ENCODE measurements at places on chromosomes 11 and 22.
A peak's percentile ranks its signal among the peaks of the same experiment; 100 is the strongest.

DNA sequence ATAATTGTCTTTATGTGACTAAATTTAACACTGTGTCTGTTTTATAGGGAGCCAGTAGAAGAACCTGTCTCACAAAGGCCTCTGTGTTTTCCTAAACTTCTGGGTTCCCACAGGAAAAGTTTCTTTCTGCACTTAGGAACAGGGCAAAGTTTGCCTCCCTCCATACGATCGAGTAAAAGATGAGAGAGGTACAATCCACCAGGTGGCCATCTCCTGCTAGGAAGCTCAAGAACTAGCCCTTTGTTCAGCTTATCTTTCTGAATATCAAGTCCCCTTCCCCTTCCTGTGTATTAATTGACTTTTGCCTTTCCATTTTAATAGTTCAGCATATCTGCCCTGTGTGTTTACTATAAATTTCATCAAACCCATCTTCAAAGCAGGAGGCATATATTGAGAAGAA is 18.0 kb downstream of the CSNK2A3 start:
- no peak for DNase-seq

DNA sequence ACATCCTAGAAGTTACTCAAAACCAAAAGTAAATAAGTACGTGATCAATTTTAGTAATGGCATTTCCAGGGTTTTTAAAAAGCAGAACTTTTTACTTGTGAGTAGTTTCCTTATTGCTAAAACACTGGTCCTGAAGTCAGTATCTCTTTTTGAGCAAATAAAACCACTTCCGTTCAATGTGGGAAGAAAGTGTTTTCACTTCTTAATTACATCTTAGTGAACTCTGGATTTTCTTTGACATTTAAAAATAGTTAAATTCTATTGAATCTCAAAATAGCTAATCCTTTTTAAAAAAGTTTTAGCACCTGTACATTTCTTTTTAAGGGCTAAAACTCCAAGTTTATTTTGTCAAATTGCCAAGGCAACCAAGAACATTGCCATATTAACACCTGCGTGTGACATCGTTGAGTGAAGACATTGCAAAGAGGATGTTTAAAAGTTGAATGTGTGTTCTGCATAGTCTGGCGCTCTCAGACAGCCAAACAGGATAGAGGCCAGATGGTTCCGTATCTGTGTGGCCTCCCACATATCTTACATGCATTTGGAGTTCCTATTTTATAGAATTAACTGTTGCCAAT is 17.2 kb upstream of the OR5B21 start:
- DNase-seq: no peak

DNA sequence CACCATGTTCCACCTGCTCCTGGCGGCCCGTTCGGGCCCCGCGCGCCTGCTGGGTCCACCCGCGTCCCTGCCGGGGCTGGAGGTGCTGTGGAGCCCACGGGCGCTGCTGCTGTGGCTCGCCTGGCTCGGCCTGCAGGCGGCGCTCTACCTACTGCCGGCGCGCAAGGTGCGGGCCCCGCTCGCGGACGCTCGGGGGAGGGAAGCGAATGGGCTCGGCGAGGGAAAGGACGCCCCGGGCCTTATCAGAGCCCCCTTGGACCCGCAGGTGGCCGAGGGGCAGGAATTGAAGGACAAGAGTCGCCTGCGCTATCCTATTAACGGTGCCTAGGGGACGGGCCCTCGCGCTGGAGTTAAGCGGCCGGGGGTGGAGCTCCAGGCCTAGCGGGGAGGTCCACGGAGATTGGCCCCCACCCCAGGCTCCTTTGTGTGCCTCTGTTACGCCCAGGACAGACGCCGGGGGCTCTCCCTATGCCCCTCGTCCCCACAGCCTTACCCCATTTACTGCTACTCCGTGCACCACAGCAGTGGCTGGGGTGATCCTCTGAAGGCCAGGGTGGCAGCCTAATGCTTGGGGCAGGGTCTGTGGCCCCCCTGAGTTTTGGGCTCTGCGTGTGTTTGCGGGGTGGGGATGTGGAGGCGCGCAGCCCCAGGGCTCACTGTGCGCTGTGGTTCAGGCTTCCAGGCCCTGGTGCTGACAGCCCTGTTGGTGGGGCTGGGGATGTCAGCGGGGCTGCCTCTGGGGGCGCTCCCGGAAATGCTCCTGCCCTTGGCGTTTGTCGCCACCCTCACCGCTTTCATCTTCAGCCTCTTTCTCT is 1.1 kb downstream of the TM7SF2 start:
- DNase-seq: no peak

DNA sequence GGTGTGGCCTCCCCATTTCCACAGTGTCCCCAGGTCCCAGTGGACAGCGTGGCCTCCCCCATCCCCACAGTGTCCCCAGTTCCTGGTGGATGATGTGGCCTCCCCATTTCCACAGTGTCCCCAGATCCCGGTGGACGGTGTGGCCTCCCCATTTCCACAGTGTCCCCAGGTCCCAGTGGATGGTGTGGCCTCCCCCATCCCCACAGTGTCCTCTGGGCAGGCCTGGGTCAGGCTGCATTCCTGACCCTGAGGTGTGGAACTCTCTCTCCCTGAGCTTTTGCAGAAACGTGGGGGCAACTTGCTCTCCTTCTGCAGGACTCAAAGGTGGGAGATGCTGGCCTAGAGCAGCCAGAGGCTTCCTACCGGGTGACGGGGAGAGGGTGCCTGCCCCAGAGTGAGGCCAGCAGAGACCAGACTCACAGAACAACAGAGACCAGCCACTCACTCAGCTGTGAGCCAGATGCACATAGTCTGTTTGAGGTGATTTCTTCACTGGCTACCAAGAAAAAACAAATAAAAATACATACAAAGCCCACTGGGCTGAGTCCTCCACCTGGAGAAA is 85.8 kb upstream of the FGF3 start:
- DNase-seq: no peak

DNA sequence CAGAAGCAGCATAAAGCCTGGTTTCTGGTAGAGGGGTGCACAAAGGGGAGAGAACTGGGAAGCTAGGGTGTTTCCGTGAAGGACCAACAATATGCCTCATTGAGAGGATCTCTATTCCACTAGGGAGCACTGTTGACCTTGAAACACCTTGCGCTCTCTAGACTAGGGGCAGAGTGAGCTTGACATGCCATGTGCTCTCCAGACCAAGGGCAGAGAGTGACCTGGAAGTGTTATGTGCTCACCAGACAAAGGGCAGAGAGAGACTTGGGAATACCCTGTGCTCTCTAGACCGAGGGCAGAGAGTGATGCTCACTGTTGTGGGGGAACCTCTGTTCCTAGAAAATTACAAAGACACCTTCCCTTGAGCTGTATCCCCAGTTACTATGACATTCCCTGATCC is 15.2 kb upstream of the EI24 start:
- DNase-seq: no peak

GRCh38 chr11:59944720-59945119 is 6.5 kb downstream of the OOSP1 start:
- no peak for DNase-seq

DNA sequence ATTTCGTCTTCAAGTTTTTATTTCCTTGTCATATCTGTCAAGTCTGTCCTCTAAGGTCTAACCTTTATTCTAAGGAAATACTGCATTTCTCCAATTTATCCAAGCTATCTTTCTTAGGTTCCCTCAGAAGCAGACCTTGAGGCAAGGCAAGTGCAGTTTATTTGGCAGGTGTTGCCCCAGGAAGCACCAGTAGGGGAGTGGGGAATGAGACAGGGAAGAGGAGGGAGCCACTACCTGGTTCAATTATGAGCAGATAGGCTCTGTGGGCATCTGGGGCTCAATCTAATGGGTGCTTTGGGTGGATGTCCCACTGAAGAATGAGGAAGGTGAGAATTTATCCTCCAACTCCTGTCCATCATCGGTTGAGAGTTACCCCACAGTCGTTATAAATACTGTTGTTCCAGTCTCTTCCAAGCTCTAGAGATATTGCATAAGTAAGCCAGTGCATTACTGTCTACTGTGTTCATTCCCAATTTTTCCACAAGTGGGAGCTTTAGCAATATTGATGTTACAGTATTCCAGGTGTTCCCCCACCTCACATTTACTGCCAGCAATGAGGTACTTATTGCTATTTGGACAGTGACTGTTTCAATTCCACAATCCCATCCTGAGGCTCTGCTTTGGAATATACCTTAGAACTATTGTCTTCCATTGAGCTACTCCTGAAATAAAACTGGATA is 154.9 kb upstream of the CEP126 start:
- DNase-seq: no peak

- DNase-seq: no peak
Observed at GRCh38 chr11:60989093-60989650, 17.7 kb downstream of the CD6 start.

DNA sequence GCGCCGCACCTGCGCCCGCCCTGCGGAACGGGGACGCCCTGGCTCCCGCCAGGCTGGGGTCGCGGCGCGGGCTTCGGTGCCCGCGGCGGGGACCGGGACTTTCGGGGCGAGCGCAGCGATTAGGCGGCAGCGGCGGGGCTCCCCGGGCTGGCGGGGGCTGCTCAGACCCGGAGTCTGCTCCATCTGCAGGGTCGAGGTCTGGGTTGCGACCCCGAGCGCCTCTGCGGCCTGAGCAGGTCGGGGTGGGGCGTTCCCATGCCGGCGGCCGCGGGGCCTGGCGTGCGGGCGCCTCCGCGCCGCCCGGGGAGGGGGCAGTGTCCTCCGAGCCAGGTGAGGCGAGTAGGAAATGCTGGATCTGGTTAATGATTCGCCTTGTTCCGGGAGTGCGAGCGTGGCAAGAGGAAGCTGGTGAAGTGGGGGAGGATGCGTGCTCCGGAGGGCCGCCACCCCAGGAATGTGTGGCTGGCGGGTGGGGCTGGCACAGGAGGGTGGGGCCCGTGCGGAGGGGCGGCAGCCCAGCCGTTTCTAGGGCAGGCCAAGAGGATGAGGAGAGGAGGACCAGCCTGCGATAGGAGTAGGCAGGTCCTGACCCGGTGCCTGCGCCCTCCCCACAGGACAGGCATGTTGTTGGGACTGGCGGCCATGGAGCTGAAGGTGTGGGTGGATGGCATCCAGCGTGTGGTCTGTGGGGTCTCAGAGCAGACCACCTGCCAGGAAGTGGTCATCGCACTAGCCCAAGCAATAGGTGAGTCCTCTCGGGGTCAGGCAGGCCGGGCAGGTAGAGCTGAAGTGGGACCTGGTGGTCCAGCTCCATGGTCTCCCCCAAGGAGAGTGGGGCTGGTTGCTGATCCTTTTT is 606 bp downstream of the RASSF7 start:
- DNase-seq: peak; percentile 48

- DNase-seq: no peak
Observed at GRCh38 chr11:86669424-86669823, 3.0 kb downstream of the ME3 start.

DNA sequence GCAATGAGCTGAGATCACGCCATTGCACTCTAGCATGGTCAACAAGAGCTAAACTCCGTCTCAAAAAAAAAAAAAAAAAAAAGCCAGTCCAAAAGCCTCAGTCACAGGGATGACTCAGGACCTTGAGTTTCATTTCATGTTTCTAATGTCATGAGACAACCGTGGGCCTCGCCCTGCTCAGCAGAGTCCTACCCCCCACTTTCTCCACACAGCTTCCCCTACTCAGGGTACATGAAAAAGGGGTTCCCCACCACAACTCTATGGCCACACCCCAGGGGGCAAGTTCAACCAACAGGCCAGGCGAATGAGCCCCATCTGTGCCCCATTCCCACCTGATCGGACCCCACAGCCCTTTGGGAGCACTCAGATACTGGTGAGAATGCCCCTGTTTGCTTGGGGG is 24.3 kb upstream of the ADA2 start:
- no peak for DNase-seq

- DNase-seq: no peak
Observed at GRCh38 chr11:12242966-12243365, 132.6 kb downstream of the MICAL2 start.

DNA sequence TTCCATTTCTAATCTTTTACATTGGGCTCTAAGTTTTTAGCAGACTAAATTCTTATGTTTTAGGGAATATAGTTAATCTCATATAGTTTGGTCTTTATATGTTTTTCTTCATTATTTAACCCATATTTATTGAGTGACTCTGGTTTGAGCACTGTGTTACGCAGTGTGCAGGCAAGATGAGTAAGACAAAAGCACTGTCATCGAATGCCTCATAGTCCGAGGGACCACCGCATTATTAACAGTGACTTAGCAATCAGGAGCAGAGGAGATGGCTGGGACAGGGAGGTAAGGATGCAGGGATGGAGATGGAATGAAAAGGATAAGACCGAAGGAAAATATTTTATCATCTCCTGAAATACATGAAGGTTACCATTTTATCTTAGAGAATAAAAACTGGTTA is 65.2 kb upstream of the CTSC start:
- DNase-seq: peak; percentile 76

GRCh38 chr11:67413266-67413849 is 2.1 kb upstream of the CARNS1 start:
- DNase-seq: no peak

DNA sequence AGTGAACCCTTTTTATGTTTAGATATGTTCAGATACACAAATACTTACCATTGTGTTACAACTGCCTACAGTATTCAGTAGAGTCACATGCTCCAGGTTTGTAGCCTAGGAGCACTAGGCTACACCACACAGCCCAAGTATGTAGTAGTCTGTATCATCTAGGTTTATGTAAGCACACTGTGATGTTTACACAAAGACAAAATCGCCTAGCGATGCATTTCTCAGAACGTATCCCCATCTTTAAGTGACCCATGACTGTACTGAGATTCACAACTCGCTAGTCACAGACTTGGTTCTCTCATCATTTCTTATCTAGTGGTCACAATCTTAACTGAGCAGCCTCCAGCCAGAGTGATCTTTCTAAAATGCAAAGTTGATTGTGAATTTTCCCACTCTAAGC is 119.2 kb downstream of the RASSF10 start:
- DNase-seq: no peak

- DNase-seq: peak; percentile 93
Observed at GRCh38 chr11:122163053-122163819, 47.2 kb upstream of the BLID start.

GRCh38 chr11:73968356-73968966 is 14.2 kb downstream of the UCP2 start:
- DNase-seq: no peak

GRCh38 chr11:22349491-22349890 is 11.3 kb downstream of the SLC17A6 start:
- DNase-seq: no peak

DNA sequence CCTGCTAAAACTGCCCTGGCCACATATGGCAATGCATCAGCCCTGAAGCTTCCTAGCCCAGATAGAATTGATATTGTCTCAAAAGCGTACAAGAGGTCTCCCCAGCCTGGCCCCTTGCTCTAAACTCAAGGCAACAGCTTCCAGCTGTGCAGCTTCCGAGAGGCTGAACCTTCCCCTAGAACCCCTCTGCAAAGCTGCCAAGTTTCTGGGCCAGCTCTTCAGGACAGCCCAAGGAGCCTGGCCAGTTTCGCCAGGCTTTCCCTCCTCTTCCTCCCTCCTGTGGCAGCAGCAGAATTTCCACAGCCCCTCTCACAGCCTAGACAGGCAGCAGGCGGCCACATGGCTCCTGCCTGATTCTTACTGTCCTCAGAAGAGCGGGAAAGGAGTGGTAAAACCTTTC is 34.5 kb downstream of the NUMA1 start:
- no peak for DNase-seq

GRCh38 chr11:47527186-47527585 is 25.7 kb downstream of the CELF1 start:
- no peak for DNase-seq

GRCh38 chr22:43198936-43199335 is 12.0 kb upstream of the TTLL12 start:
- peak; percentile 35 for DNase-seq
